ENCODE measurements at places on chromosomes 4 and X.

- no peak for DNase-seq
Measured at GRCh38 chr4:121939690-121940089, 12.2 kb downstream of the TRPC3 start.

- peak; percentile 16 for DNase-seq
Measured at GRCh38 chr4:103074744-103075434, 1.7 kb downstream of the SLC9B2 start.

DNA sequence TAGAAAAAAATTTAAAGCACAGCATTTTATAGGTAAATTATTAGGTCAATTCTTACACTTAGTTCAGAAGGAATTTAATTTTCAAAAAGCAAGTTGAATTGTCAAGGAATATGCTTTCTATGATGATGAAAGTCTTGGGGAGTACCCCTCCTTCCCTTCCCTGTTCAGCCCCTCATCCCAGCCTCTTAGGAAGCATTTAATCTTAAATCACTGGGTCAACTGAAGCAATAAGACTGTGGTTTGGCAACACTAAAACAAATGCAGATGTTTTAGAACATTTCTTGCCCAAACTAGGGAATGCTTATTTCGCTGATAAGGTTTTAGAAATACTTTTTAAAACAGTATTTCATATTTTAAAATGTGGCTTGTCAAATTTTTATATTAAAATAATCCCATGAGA is 19.1 kb upstream of the ARSJ start:
- DNase-seq: no peak

- no peak for DNase-seq
Measured at GRCh38 chrX:46637938-46638337, 64.4 kb downstream of the CHST7 start.

DNA sequence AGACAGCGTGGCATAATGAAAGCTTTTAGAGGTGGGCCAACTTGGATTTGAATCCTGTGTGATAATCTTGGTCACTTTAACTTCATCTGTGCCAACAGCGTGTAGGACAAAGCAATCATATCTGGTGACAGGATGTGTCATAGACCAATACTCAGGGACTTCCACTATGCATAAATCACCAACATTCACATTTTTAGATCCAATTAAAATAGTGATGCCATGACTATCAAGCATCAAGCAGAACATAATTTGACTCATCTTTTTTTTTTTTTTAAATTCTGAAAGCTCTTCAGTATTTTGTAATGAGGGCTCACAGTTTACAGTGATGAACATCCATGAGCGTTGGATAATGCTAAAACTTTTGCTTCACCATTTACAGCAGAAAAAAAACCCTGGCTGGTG is 27.3 kb upstream of the RAPGEF2 start:
- peak; percentile 73 for DNase-seq

DNA sequence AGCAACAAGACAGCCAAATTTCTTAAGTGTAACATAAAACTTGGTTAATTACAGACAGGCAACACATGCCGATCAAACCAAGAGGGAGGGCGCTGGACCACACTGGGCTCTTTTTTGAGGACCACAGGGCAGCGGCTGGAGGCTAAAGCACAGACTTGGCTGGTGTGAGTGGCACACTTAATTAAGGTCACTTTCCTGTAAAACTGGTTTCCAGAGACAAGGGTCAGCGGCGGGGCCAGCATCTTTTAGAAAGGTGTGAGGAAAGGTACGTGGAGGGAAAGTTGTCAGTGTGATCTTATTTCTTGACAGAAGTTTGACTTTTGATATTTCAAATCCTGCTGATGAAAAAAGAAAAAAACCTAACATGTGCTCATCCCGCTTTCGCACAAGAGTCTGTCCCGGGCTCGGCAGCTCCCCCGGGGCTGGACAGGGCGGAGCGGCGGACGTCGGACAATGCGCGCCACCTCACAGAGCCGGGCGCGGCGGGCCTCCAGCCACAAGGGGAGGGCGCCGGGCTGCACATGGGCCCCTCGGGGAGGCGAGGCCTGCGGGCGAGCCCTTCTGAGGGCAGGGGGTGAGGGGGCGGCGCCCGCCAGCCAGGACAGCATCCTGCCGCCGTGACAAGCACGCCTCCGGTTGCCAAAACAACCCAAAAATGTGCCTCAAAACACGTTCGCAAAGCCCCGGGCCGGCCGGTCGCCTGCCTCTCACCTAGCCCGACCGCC is 660 bp upstream of the HSPA4L start:
- peak; percentile 21 for DNase-seq

DNA sequence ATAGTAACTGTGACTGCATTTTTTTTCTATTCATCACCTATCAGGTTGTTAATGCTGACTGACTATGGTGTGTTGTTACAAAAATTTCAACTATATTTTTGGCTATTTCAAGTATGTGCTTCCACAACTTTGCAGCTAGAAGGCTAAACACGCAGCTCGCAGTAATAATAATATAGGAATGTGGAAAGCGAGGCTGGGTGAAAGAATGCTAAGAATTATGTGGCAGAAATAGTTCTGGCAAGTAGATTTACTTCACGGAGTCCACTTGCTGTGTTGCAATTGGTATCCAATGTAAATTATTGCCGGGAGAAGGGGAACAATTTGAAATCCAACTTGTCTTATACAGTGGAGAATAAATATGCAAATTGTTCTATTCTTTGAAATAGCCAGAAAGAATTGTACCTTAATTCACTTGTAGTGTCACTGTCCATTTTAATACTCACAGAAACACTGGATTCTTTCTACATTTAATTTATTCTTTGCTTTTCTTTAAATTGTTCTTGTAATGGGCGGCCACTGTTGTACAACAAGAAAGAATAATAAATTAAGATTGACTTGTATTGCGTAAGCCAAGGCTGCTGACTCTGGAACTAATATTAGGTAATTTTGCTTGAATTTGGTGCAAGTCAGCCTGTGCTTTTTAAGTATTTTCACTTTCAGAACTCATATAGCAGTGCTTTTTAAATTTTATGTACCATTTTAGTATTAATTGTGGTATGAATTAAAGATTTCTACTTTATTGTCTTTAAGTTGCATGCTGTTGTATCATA is 154.9 kb downstream of the FRMPD4 start:
- no peak for DNase-seq

GRCh38 chr4:182688081-182688480 is 229.1 kb downstream of the DCTD start:
- DNase-seq: no peak

DNA sequence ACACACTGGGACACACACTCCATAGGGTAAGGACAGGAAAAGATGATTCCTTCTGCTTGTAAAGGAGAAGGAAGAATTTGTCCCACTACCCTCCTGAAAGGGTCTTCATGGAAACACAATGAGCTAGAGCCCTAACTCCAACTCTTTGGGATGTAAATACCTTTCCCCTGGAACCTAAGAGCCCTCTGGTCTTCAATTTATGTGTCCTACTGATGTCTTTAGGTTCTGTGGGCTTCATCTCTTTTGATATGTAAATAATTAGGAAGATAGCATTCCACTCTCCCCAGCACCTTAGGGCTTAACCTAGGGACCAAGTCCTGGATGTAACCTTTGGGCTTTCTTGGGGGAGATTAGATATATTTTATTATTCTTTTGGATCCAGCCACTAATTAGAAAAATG is 38.3 kb downstream of the PF4 start:
- no peak for DNase-seq

DNA sequence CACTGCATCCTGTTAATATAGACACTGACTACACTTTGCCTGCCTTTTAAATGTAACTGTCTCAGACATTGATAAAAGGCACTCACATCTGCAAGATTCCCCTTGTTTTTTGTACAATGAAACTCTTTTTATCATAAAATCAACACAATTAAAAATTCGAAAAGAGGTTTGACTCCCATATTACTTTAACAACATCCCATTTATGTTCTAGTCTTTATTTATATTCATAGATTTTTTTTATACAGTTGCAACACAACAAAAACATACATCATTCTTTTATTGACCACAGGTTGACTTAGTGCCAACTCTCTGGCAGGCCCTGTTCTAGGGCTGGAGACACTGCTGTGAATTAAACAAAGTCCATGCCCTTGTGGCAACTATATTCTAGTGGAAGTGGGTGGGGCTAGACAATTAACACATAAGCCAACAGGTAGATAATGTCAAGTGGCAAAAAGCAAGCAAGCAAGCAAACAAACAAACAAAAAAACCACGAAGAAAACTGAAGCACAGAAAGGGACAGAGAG is 36.8 kb downstream of the ANK2 start:
- no peak for DNase-seq

DNA sequence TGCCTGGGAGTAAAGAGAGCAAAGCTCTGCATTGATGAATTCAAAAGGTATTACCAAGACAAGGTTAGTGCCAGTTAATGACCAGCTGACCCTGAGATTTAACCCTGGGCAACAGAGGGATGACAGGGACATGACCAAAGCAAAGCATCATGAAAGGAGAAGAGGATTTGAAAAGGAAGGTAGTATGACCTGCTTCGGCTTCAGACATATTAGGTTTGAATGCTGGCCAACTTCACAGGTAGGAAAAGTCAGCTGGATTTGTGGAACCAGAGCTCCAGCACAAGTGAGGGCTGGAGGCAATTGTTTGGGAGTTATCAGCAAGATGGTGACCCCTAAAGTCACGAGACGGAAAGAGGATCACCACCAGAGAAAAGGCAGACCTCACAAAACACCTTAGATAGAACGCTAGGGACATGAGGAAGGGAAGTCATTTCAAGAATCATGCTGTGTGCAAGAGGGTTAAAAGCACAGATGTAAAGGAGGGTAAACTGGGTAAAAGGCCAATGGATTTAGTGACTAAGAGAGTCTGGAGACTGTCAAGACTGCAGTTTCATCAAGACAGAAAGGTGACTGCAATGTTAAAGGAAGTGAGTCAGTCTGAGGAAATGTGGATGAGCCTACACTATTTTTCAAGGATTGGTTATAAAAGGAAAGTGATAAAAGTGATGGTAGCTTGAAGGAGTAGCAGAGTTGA is 45.6 kb downstream of the SH3RF1 start:
- DNase-seq: peak; percentile 86

- no peak for DNase-seq
Measured at GRCh38 chr4:99979872-99980271, 29.8 kb upstream of the H2AZ1 start.

DNA sequence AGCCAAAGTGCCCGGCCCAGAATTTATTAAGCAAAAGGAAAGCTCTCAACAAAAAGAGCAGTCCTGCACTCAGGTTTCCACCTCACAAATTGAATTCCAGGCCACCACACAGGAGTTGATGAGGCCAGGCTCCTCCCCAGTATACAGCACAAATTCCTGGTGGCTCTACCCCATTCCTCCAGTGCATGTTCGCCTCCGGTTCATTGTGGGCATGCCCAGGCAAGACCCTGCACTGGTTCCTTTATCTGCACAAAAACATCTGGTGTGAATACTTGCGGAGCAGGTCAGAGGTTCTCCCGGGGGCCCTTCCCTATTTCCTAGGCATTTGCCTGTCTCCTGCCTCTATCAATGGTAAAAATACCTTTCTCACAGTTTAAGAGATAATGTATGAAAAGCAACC is 195.2 kb upstream of the ANXA10 start:
- peak; percentile 73 for DNase-seq

- no peak for DNase-seq
Measured at GRCh38 chr4:18039113-18039512, 17.6 kb upstream of the LCORL start.

- DNase-seq: no peak
Measured at GRCh38 chrX:7570432-7571029, 272.4 kb upstream of the VCX start.

DNA sequence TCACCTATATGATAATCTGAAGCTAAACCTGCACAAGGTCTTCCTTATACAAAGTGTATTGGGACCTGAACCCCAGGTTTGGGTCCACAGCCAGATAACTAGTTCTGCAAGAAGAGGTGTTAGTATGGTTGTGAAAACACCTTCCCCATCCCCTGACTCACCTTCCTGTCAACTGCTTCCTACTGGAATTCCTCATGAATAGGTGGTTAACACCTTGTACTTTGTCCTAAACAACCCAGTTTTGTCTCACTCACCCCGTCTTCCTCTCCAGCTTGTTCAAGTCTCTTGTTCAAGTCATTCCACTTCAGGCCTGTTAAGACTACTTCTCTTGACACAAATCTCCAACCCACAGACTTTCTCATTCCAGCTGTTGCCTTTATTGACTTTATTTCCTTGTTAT is 45.5 kb downstream of the CCNG2 start:
- DNase-seq: no peak

- no peak for DNase-seq
Measured at GRCh38 chr4:73109493-73109892, 40.0 kb upstream of the COX18 start.

DNA sequence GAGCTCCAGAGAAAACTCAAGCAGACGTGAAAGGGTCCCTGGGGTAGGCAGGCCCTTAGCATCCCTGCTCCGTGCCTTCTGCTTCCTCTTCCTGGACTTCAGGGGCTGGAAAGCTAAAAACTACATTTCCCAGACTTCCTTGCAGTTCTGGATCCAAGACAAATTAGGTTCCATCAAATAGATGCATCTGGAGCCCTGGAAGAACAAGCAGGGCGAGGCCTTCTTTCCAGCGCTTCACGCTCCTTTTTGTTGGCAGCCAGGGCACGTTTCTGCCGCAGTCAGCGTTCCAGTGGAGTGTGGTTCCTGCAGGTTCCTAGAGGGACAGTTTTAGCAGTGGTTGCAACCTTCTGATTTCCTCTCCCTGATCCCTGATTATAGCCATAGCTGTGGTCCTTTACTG is 53.6 kb upstream of the MSX1 start:
- DNase-seq: no peak

DNA sequence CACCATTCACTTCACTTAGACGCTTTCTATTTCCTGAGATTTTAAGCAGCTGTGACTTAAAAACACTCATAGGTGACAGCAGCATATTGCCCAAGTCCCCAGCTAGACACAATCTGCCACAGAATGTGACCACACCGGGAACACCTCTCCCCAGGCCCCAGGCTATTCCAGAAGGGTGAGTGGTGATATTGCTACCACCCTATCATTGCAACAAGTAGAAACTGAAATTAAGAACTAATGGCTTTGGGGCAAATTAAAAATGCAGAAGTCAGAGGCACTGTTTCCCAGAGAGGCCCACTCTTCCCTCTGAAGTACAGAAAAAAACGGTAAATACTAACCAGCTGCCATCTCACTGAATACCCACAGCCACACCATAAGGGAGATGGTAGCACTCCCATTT is 35.0 kb downstream of the QDPR start:
- DNase-seq: no peak

DNA sequence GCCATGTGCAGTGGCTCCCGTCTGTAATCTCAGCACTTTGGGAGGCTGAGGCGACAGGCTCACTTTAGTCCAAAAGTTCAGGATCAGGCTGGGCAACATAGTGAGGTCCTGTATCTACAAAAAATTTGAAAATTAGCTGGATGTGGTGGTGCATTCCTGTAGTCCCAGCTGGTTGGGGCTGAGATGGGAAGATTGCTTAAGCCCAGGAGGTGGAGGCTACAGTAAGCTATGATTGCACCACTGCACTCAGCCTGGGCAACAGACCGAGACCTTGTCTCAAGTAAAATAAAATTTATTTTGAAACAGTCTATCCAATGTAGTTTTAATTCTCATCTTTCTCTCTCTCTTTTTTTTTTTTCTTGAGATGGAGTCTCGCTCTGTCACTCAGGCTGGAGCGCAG is 21.1 kb downstream of the RBM10 start:
- DNase-seq: no peak

- peak; percentile 88 for DNase-seq
Measured at GRCh38 chr4:40121515-40121914, 64.9 kb downstream of the N4BP2 start.
